ENCODE measurements at places on chromosomes 16 and 17.

DNA sequence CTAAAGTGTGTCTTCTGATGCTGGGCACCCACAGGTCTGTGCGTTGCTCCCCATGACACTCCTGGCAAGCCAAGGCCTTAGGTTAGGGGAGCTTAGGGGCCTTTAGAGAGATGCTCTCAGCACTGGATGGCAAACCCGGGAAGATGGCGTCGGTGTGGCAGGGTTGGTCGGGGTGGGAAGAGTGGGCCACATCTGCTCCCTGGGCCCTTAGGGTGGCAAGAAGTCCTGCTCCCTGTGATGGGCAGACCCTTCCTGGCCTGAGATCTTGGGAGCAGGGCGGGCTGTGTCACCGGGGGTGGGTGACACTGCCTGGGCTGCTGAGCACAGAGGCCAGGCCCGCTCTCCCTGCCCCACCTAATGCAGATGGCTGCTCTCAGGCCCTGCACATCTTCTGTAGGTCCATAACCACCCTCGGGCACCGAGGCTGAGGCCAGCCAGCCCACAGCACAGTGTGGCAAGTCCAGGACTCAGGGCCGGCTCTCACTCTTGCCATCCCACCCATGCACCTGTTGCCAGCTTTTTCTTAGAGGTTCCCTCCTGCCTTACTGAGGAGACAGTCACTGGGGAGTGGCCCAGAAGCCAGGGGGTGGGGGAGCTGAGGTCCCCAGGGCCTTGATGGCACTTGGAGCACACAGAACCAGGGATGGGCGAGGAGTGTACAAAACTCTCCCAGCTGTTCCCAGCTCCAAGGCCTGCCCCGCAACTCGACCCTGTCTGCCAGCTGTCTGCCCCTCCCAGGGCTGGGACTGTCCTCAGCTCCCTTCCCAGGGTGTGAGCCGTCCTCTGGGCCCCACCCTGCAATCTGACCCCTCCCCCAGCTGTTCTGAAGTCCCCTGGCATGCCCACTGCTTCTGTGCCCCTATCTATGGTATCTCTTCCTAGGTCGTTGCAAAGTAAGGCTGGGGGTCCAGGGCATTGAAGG lies 4.4 kb upstream of the MTSS2 start:
- DNase-seq: no peak

GRCh38 chr16:2715519-2715918 lies 4.5 kb downstream of the PRSS27 start:
- DNase-seq: peak; percentile 82

GRCh38 chr17:38403491-38403890 lies 24.8 kb upstream of the ARHGAP23 start:
- no peak for DNase-seq

GRCh38 chr16:85395913-85396878 lies 216.9 kb upstream of the GSE1 start:
- DNase-seq: no peak

GRCh38 chr17:74305865-74306654 lies 20.0 kb upstream of the KIF19 start:
- DNase-seq: no peak

DNA sequence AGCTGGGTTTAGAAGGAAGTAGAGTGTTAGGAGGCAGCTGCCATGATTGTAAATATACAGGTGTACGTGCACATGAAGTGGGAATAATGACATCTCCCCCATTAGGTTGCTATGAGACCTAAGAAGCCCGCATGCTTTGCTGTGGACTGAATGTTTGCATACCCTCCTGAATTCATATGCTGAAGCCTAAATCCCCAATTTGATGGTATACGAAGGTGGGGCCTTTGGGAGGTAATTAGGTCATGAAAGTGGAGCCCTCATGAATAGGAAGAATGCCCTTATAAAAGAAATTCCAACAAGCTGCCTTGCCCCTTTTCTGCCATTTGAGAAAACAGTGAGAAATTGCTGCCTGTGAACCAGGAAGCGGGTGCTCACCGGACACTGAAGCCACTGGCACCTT lies 44.0 kb downstream of the CCDC182 start:
- DNase-seq: no peak

DNA sequence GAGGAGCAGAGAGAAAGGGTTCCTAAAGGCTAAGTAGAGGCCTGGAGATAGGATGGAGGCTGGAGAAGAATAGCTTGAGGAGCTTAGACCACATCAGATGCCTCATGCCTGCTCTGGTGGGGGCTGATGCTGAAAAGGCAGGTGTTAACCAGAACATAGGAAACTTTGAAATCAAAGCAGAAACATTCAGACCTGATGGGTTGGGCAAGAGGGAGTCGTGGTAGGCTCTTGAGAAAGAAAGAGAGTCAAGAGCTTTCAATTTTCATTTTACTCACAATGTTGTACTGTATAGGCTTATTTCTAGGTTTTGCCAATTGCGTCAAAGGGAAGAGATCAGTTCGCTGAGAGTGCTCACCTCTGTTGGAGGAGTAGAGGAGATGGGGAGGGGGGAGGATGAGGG lies 406.6 kb upstream of the SALL1 start:
- no peak for DNase-seq

GRCh38 chr16:47069841-47070584 lies 73.7 kb downstream of the NETO2 start:
- DNase-seq: no peak

- no peak for DNase-seq
Observed at GRCh38 chr16:9176547-9177418, 85.3 kb downstream of the HAPSTR1 start.

DNA sequence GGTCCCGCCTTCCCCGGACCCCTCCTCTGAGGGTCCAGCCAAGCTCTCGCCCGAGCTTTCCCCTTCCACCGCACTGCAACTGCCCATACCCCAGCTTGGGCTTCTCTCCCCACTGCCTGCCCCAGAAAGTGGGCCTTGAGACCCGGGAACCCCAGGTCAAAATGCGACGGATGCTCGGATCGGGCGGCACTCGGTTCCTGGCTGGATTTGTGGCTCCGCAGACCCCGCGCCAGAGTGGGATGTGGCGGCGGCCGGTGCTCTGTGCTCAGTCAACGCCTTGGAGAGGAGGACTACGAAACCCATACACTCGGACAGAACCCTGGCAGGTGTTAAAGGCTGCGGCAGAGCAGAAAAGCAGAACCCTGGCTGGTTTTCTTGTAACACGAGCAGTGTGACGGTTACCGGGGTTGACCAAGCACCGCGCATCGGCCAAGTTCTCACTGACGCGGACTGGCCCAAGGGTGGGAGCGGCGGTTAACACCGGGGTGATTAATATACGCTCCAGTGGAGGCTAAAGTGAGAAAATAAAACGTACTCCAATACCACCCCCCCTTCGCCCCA lies 885 bp upstream of the SLFN13 start:
- DNase-seq: no peak

DNA sequence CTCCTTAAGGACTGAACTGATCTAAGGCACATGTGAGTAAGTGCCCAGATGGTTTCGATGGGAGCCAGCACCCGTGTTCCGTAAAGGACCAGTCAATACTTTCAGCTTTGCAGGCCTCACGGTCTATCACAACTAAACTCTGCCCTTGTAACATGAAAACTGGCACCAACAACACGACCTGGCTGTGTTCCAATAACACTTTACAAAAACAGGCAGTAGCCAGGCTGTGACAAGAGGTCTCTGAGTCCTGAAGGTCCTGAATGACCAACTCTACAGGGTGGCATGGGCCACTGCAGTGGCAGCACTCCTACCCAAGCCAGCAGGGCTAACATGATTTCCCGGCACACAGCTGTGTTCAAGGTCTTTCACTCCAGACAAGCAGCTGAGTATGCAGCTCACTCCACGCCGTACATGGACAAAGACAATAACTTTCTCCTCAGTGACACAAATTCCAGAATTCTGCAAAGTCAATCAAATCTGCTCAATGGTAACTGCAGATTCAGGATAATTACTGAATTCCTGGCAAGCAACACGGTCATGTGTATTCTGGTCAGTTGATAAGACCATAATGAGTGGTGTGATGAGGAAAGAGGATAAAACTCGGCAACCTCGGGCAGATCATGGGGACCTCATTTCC lies 15.3 kb downstream of the NPLOC4 start:
- DNase-seq: no peak

GRCh38 chr17:10224582-10225195 lies 26.3 kb upstream of the GAS7 start:
- no peak for DNase-seq
